ENCODE measurements at places on chromosomes 1 and 21. TPM values are rescaled to one million over a fixed set of nuclear protein-coding genes. Genes with fewer than 3 reads are reported as not detected.

DNA sequence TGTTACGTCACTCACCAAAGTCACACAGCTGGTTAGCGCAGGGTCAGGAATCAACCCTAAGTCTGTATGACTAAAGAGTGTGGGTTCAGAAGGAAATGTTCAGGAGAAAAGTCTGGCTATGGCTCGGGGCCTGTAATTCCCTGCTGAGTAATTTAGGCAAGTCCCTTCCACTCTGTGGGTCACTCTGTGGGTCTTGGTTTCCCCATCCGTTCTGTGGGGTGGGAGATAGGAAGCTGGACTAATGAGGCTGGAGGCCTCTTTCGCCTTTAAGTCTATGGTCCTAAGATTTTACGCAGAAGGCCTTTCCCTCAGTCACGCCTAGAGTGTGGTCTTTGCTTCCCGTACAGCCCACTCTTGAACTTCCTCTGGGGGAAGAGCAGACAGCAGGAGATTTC, 14.3 kb upstream of the MED18 start:
- no peak for DNase-seq

DNA sequence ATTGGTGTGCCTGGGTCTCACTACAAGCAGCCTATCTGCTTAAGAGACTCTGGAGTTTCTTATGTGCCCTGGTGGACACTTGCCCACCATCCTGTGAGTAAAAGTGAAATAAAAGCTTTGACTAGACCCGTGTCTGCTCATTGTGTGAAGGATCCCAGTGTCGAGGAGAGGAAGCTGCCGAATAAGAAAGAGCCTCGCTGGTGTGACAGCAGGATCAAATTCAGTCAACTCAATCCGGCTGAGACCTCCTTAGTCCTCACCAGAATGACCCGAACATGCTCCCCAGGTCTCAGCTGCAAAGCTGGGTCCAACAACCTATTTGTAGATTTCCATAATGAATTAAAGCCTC, 14.8 kb downstream of the CD2 start:
- no peak for DNase-seq

DNA sequence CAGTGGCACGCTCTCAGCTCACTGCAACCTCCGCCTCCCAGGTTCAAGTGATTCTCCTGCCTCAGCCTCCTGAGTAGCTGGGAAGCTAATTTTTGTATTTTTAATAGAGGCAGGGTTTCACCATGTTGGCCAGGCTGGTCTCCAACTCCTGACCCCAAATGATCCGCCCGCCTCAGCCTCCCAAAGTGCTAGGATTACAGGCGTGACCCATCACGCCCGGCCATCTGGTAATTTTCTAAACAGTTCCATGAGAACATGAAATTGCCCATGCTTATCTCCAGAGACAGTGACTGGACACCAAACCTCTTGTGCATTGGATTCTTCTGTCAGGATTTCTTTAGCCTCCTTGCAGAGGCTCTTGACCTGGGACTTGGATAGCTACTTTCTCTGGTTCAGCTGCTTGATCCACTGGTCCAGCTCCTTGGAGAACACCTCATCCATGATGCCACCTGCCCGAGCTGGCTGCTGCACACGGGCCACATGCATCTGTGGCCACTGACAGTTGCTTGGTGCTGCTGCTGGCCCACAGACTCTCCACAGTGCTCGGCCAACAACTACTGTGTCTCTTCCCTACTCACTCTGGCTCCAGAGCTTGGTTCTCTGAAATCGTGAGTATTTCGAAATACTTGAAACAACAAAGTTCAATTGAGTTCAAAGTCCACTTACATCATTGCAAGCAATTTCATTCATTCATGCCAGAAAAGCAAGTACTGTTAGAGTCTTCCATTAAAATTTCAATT, 40.0 kb upstream of the CTPS1 start:
- no peak for DNase-seq

GRCh38 chr1:43705982-43706597, 1.2 kb upstream of the ST3GAL3 start:
- DNase-seq = no peak

DNA sequence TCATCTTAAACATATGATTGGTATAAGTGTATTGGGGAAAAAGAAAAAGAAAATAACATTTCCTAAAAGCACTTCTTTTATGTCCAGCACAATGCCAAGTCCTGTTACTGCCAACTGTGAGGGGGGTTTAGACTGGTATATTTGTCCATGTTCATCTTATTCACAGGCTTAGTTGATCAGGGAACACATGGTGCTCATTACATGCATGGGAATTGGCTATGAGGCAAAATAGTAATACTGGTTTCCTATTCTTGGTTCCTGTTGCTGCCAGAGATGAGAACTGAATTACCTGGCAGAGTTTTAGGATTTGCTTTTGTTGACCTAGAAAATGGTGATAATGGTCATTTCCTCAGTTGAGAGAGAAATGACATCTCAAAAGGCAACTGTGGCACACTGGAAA, 398.8 kb downstream of the DUSP10 start:
- no peak for DNase-seq

GRCh38 chr1:166969074-166969677, 6.2 kb downstream of the ILDR2 start:
- DNase-seq = no peak

- DNase-seq = no peak
Measured at GRCh38 chr1:218705391-218705790, 360.3 kb downstream of the TGFB2 start.

DNA sequence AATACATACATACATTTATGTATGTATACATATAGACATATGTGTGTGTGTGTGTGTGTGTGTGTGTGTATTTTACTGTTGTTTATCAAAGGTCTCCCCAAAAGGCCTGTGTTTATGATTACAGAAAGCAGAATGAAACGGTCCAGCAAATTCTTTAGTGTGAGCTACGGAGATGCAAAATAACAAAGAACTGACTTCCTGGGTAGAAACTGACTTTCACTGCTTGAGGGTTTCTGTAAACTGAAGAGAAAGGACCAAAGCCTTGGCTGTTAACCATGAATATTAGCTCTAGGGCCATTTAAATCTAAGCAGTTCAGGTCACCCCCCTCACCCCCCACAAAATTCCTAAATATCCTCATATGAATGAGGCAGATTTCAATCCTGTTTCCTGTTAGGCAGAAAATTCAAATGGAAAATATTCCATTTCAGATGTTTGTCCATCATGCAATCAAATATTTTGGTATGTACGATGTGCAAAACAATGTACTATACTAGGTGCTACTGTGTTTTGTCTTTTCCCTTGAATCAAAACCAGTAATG, 213.2 kb downstream of the TGFB2 start:
- DNase-seq = no peak

- no peak for DNase-seq
Measured at GRCh38 chr1:67850151-67850551, 16.9 kb upstream of the GNG12 start.

DNA sequence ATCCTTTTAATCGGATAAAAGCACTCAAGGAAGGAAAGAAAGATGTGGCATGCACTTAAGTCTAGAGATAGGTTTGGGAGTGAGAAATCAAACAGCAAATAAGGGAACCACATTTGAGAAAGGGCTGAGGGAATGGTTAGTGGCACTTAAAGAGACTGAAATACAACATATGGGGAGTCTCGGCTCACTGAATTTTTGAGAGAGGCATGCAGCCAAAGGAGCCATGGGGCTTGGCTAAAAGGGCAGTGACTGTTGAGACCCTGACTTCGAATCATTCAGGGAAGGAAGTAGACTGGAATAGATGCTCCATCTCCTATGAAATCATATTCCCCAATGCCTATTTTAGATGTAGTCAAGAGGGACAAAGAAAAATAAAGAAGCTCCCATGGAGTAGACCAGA, 58.3 kb upstream of the HAO2 start:
- DNase-seq = no peak

- no peak for DNase-seq
Measured at GRCh38 chr1:245084551-245084950, 70.2 kb upstream of the KIF26B start.

GRCh38 chr1:206477581-206478380, 7.5 kb downstream of the IKBKE start:
- no peak for DNase-seq

DNA sequence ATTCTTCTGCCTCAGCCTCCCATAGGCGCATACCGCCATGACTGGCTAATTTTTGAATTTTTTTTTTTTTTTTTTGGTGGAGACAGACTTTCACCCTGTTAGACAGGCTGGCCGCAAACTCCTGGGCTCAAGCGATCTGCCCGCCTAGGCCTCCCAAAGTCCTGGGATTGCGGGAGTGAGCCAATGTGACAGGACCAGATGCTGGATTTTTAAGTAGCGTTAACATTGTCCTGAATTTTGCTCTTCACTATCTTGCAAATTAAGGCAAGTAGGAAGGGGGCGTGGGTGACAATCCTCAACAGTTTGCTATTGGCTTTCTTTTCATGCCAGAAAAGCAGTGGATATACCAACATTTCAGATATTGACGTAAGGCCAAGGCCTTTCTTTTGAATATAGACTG, 49.7 kb upstream of the TSNAX start:
- no peak for DNase-seq

- DNase-seq = peak; percentile 90
Measured at GRCh38 chr21:46080171-46081021, 17.5 kb upstream of the COL6A2 start.

- no peak for DNase-seq
Measured at GRCh38 chr21:14842601-14843000, 222.2 kb downstream of the NRIP1 start.

- DNase-seq = no peak
Measured at GRCh38 chr21:35399002-35399530, 350.0 kb upstream of the RUNX1 start.

DNA sequence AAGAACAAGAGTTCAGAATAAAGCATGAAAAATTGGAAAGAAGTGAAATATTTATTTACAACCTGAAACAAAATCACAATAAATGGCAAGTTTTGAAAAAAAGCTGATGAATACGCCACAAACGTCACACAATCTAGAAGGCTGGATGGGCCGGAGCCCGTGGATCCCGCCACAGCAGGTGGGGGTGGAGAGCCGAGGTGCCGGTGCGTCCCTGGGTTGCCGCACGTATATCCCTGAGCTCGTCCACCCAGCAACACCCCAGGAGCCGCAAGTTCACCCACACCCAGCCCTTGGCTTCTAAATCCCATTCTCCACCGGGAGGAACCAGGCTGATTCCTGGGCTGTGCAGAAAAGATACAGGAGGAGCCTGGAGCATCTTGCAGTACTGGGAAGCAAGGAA, 25.6 kb upstream of the TTLL10 start:
- DNase-seq = no peak

DNA sequence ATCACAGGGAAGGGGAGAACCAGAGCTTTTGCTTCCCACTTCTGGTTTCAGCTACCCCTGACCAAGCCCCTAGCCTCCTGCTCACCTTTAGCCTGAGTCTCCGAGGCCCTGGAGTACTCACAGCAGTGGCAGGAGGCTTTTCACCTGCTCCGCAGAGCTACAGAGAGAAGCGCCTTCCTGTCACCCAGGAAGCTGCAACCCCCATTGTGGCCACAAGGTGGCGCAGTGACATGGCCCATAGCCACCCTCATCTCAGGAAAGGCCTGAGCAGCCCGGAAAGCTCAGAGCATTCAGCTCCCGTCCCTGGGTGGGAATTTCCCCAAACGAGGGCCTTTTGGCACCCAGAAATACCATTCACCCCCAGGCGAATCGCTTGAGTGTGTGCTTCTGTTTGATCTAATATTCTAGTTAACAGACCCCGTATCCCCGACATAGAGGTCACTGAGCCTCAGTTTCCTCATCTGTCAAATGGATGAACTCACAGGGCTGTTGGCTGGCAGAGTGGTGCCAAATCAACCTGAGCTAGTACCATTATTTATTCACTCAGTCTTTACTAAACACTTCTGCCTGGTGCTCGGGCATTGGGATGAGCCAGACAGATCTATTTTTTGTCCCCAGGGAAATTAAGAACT, 25.3 kb downstream of the A3GALT2 start:
- DNase-seq = peak; percentile 93

DNA sequence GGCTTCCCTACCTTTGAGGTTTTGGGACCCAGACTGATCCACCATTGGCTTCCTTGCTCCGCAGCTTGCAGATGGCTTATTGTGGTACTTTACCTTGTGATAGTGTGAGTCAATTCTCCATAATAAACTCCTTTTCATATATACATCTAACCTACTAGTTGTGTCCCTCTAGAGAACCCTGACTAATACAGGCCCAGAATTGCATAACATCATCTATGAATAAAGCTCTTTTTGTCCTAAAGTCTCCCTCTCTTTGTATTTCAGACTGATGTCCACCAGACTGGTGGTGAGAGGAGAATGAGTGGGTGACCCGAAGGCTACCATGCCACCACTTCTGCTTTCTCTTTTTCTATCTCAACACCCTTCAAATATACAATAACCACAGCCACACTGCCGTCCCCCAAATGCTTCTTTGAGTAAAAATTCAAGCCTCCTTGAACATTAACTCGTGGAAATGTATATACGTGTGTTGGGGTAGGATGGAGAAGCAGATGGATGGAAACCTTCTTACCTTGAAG, 265.7 kb downstream of the PTBP2 start:
- DNase-seq = no peak

The C1orf174 gene
- 20.5 TPM for total RNA-seq

The PLA2G4A gene
- 14.1 TPM for total RNA-seq

The KCNN3 gene
- 0.96 TPM for total RNA-seq

The PCAT6 gene
- total RNA-seq = 1.2 TPM

The TRIM67 gene
- total RNA-seq = 0.22 TPM

The ADCY10 gene
- total RNA-seq = 0.55 TPM

The PRELP gene
- total RNA-seq = 80.0 TPM

All from mesenteric fat pad (tissue), 1 donor.